ENCODE measurements at places on chromosomes 4 and X. TPM values are rescaled to one million over a fixed set of nuclear protein-coding genes. Genes with fewer than 3 reads are reported as not detected.

Gene PNMA3
- 0.30 TPM for total RNA-seq

GRCh38 chr4:186351668-186352194, 85.7 kb downstream of the F11 start:
- no peak for DNase-seq

DNA sequence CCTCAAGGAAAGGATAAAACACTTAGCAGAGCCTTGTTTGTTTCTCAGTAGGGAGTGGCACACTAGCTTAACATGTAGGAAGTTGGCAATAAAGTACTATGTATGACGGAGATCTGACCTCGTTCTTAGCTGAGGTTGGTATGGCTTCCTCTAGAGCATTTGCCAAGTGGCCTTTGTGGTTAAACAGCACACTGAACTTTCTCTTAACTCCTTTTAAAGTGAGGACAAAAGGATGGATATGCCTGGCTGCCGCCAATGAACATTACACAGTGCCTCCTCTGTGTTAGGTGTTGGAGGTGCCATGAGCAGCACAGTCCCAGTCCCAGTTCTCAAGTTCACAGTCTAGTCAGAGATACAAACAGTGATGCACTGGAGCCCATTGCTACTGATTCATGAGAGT, 54.4 kb downstream of the VGLL1 start:
- DNase-seq: no peak

- DNase-seq: no peak
Observed at GRCh38 chrX:107102980-107103379, 15.6 kb downstream of the RBM41 start.

GRCh38 chr4:70992391-70992881, 1.0 kb upstream of the DCK start:
- DNase-seq: no peak

DNA sequence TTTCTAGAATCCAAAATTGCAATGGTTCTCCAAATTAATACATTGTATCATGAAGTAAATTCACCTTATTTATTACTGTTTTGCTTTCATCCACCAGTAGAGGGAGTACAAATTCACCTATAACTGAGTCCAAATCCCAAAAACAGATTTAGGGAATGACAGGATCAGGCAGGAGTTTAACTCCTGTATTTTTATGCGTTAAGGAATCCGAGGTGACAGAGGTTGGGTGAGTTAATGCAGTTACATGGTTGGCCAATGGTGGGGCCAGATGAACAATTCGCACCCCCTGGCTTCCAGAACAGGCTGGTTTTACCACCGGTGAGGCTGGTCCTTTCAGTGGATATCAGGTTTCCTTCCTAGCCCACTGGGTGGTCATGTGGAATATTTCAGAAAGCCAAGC, 82.4 kb downstream of the MTNR1A start:
- no peak for DNase-seq
